Chondrocyte (in vitro differentiated cells): ENCODE measurements at places on chromosomes 12 and 14.

DNA sequence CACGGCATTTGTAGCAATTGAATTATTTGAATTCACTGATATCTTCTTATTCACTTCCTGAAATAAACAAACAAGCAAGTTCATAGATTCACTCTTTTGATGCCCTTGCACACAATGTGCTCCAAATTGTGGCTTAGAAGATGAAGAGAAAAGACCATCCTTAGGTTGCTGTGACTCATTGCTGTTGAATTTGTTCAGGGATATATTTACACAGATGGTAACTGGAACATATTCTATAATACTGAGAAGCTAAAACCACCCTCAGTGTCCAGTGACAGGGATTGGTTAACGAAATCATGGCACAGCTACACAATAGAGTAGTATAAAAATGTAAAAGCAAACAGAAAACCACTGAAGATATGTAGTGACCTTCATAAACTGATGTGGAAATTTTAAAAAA lies 3.1 kb downstream of the PRB4 start:
- no peak for DNase-seq
- no peaks in the 10 kb centered on the region for H3K27me3 ChIP-seq
- no peak overlapping the region for H3K27ac ChIP-seq
- peaks cover 2% of the 10 kb centered on the region for H3K36me3 ChIP-seq

GRCh38 chr12:32252199-32253073 lies 145.8 kb downstream of the BICD1 start:
- no peak for DNase-seq
- no peaks in the 10 kb centered on the region for H3K27me3 ChIP-seq
- H3K4me3 ChIP-seq: no peak overlapping the region
- H3K4me1 ChIP-seq: peaks cover 17% of the 10 kb centered on the region

DNA sequence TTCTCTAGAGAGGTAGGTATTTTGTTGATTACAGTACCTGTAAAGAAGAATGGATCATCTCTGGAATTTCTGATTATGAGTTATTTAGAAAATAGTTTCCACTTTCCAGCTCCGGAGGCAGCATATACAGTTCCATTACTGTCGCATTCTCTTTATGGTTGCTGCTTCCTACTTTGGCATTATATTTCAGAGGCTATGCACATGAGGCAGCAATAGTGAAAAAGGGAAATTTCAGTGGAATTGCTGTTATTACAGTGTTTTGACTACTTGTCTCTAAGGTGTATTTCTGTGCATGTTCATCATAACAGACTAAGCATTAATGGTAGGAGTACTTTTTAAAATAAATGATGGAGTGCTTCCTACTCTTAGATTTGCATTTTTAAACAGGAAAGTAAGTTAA lies 10.2 kb downstream of the GNG2 start:
- H3K4me3 ChIP-seq: no peak overlapping the region
- no peak for DNase-seq
- no peaks in the 10 kb centered on the region for H3K36me3 ChIP-seq
- H3K4me1 ChIP-seq: peaks cover 11% of the 10 kb centered on the region

- no peaks in the 10 kb centered on the region for H3K27me3 ChIP-seq
- DNase-seq: no peak
These were observed 103.9 kb downstream of the BTG1 start for GRCh38 chr12:92041742-92042141.

GRCh38 chr14:70943838-70944237 lies 36.6 kb downstream of the PCNX1 start:
- DNase-seq: no peak
- H3K36me3 ChIP-seq: peaks cover 17% of the 10 kb centered on the region
- H3K27ac ChIP-seq: no peak overlapping the region
- peaks cover 3% of the 10 kb centered on the region for H3K4me1 ChIP-seq
- H3K27me3 ChIP-seq: no peaks in the 10 kb centered on the region

- H3K4me1 ChIP-seq: peaks cover 6% of the 10 kb centered on the region
- no peak overlapping the region for H3K4me3 ChIP-seq
- peaks cover 2% of the 10 kb centered on the region for H3K27me3 ChIP-seq
- H3K27ac ChIP-seq: no peak overlapping the region
These were observed 258.4 kb downstream of the PPFIA2 start for GRCh38 chr12:81500788-81501187.
